ENCODE measurements at places on chromosomes 3 and 15.

GRCh38 chr3:169430707-169431404, 232.7 kb downstream of the MECOM start:
- peak; percentile 21 for DNase-seq

- no peak for DNase-seq
Observed at GRCh38 chr3:171453180-171453886, 6.9 kb downstream of the TNIK start.

- DNase-seq: no peak
Observed at GRCh38 chr3:111238885-111239284, 167.3 kb downstream of the NECTIN3 start.

DNA sequence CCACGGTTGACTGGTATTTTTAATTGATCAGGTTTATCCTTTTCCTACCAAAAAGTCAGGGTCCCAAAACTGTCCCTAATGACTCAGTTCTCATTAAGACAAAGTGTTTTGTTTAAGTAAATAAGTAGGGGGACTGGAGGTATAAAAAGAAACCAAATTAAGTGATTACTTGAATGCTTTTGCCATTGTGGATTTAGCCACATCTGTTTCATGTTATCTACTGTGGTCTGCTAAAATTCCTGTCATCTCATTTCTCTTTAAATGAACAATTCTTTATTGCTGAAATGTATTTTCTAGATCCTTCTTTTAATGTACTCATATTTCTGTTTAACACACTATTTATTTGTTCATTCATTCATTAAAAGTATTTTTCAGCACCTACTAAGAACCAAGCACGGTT, 625.9 kb upstream of the ADAMTS9 start:
- DNase-seq: no peak

DNA sequence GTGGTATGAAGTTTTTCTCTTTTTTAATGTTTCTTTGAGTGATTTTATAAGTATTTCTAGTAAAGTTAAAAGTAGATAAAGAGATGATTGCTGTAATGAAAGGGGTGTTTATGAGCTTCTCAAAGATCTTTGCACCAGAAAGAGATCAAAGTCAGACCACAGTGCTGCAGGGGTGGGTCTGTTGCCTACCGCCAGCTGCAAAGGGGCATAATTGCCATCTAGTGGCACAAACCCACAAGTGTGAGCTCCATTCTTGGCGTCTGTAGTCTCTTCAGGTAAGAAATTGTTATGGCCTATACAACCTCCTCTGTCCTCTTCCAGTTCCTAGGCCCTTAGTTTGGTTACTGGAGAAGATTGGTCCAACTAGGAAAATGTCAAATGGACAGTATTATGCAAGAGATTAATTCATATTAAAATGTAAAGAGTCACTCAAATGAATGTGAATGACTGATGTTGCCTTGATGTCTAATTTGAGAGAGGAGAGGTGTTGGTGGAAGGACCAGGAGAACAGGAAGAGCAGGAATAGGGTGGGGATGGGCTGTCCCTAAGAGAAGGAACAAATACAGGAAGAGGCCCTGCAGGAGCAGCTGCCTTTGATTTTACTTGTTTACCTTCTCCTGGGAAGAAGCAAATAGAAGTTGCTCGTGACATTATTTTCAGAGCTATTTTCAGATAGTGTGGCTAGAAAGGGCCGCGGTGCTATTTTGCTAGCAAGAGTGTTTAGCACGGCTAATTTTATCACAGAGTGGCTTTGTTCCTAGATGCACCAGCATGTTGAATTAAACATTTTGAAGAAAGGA, 53.0 kb upstream of the GSK3B start:
- no peak for DNase-seq

DNA sequence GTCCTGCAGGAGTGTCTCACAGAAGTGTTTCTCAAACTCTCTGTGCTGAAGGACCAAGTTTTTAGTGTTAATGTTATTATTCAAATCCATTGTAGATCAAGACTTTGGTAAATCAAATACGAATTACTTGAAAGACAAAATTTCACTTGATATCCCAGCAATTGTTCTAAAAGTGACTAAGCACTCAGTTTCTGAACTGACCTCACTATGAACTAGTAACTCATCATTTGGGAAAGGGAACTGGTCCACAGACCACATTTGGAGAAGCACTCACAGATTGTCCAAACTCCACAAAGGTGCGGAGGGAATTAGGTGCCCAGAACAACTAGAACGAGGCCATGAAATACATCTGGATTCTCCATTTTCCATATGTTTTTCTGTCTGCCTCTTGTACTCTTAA, 25.6 kb downstream of the FAM43A start:
- DNase-seq: no peak

DNA sequence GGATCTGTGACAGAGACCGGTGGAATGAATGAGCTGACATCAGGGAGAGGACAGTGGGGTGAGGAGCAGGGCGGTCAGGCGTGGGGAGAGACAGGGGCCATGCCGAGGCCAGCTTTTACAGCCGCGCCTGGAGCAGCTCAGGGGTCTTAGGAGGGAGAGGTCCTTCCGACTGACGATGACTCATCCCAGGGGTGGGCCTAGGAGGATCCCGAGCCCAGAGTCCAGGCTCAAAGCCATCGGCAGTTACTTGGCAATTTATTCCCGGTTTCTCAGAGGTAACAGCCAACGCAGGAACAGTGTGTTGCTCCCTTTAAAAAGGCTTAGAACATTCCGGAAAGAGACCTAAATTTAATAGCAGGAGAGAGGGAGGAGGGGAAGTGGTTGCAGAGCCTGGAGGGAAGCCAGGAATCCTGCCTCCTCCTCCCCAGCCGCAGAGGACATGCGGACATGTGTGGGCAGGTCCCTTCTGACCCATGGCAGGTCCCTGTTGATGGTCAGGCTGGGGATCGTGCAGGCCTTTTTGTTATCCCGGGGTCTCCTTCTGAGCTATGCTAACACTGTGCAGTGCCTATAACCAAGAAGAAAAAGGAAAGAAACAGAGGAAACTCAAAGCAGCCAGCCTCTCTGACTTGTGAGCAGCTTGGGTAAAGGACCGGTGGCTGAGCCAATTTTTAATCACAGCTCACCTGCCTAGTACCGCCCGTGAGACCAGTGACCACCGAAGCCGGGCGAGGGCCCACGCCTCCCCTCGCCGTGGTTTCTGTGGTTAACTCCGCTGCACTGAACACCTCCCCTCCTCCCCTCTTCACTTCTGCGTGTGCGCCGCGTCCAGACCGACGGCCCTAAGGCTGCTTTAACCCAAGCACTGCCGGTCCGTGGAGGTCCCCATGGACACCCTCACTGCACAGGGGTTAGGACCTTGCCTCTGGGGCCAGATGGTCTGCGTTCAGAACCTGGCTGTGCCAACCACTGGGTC, 392.4 kb upstream of the PROK2 start:
- no peak for DNase-seq

DNA sequence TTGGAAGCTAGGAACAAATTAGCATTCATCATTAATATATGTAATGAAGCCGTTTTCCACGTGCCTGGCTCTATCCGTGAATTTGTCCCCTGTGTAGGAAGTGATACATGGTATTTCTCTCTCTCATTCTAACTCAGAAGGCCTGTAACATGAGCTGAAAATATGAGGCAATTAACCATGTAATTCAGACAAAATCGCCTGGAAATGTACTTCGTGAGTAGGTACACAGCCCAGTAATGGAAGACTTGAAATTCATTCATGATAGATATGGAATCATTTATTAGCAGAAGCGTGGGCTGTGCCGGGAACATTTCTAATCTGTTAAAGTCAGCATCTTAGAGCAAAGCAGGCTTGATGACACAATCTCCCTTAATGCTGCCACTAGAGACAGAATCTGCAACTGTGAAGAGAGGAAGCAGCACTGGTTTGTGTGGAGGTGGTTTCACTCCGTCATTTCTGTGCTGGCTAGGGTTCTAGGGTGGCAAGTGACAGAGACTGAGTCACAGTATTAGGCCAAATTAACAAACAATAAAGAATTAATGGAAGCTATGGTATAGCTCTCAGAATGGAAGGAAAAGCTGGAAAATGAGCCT, 225.0 kb upstream of the PROK2 start:
- no peak for DNase-seq

DNA sequence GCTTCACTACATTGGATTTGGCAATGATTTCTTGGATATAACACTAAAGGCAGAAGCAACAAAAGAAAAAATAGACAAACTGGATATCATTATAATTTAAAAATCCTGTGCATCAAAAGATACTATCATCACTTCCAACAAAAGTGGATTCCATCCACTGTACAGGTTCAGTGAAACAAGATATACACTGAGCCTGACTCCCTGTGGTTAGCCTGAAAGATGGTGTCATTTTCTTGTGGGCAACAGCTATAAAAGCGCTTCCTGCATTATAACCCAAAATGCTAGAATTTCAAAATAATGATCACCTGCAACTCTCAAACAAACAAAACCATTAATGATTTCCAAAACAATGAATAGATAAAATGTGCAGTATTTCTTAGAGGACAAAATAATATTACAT, 39.6 kb upstream of the TBC1D23 start:
- DNase-seq: no peak

DNA sequence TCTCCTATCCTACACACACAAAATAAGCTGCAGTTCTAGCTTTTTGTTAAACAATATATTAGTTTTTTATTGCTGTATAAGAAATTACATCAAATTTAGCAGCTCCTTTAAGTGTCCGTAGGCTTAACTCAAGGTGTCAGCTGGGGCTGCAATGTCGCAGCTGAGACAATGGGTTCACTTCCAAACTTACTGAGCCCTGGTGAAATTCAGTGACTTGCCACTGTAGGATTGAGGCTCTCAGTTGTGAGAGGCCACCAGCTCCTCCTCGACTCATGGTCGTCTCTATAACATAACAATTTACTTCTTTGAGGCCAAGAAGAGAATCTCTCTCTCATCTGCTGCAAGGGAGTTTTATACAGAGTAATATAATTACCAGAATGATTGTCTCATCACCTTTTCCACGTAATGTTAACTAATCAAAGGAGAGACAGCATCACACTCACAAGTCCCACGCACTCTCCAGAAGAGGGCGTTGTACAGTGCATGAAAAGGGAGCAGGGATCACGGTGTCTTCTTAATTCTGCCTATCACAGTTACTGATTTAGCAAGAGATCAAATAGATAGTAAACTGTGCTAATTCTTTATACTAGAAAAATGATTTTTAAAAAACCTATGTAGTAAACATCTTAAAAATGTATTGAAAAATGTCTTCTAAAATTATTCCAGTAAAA, 735.6 kb upstream of the GBE1 start:
- DNase-seq: no peak

GRCh38 chr3:21152555-21152954, 598.5 kb downstream of the ZNF385D start:
- no peak for DNase-seq

- peak; percentile 14 for DNase-seq
Observed at GRCh38 chr3:152524198-152525140, 255.7 kb downstream of the MBNL1 start.

- DNase-seq: no peak
Observed at GRCh38 chr15:75702436-75702835, 10.2 kb downstream of the CSPG4 start.

- DNase-seq: no peak
Observed at GRCh38 chr3:37862903-37863815, 1.5 kb downstream of the CTDSPL start.

DNA sequence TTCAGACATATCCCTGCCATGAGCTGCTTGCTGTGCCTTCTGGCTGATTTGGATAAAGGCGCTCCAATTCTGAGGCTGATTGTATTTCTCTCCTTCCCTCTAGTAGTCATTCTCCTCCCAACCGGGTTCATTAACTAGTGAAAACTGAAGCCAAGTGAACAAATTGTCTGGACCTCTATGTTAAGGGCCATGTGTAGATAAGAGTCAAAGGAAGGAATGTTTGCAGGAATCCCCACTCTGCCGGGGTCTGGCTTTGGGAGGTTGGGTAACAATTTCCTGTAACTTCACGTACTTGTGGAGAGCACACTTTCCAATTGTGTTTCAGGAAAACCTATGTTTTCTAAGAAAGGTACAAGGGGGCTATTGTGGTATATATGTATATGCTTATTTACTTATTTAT, 38.2 kb upstream of the SUCLG2 start:
- DNase-seq: no peak

DNA sequence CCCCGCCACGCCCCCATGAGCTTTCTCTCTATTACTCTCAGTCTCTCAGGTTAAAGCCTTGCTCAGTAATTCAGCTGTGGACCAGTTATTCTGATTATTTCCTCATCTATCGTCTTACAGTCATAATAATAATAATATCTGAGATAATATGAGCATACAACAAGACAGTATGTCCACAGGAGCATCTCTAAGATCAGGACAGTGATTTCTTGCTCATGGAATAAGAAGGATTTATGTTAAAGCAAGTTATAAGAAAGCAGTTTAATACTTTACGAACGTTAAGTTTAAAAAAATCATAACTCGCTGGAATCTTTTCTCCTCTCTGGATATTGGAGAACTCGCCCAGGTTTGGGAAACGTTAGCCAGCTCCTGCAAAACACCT, 643 bp upstream of the LMCD1 start:
- DNase-seq: no peak

DNA sequence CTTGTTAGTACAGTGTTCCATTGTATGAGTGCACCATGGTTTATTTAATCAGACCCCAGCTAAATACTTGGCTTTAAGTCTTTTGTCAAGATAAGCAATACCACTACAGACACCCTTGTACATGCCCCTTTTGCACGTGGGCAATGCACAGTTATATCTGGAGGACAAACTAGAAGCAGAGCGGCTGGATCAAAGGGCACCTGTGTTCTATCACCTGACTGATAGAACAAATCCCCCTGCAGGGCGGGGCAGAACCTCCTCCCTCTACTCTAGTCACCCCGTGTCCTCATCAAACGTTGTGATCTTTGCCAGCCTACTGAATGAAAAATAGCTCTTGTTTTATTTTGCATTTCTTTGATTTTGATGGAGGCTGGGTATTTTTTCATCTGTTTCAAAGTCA, 314.9 kb downstream of the TLE3 start:
- DNase-seq: no peak

DNA sequence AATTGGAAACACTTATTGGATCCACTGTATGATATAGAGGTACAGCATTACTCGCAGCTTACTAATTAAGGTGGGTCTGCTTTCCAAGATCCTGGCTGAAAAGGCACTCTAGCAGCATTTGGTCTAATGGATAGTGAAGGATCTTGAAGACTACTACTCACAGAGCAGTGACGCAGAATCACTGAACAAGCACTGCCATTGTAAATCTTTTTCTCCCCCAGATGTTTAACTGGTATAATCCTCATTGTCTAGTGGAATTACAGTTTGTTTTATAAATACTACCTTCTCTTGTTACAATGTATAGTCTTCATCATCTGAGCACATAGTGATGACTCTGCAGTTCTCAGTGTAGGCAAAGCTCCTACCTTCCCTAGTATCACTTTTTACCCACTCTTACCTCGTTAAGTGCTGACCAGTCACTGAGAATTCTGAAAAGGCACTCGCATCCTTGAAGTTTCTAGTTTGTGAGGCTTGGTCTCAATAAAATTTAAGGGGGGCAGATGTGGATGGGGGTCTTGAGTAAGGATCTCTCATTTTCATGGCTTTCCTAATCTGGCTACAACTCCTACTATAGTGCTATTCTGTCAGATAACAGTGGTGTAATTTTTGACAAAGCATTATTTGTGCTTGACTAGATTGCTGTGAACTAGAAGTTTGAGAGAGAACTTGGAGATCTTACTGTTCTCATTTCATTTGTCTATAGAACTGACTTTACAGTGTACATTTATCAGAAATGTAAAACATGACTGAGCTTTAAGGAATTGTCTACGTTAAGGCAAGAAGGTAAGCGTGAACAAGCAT, 23.2 kb downstream of the MAPK6 start:
- DNase-seq: no peak

Measured in CMK (cell line).